ENCODE measurements at places on chromosomes 5 and 9. TPM values are rescaled to one million over a fixed set of nuclear protein-coding genes. Genes with fewer than 3 reads are reported as not detected.

ASS1 gene
- total RNA-seq: 88.1 TPM

PCDHA12 gene
- 0.34 TPM for total RNA-seq

SLC6A19 gene
- total RNA-seq: not detected

GRCh38 chr5:179974246-179974945 is 66.7 kb upstream of the TBC1D9B start:
- DNase-seq: no peak

DNA sequence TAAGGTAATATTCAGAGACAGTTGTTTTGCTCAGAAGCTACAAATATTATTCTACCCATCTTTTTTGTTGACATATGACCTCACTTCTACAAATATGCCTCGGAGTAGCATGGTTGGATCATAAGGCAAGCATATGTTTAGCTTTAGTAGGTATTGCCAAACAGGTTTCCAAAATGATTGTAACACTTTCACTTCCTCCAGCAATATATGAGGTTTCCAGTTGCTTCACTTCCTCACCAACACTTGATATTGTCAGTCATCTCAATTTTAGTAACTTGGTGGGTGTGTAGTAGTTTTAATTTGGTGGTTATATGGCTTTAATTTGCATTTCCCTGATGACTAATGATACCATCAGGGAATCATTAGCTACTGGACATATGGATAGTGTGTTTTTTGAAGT is 46.7 kb downstream of the TNFSF8 start:
- no peak for DNase-seq

- no peak for DNase-seq
Observed at GRCh38 chr9:92467041-92467440, 15.3 kb downstream of the ASPN start.

DNA sequence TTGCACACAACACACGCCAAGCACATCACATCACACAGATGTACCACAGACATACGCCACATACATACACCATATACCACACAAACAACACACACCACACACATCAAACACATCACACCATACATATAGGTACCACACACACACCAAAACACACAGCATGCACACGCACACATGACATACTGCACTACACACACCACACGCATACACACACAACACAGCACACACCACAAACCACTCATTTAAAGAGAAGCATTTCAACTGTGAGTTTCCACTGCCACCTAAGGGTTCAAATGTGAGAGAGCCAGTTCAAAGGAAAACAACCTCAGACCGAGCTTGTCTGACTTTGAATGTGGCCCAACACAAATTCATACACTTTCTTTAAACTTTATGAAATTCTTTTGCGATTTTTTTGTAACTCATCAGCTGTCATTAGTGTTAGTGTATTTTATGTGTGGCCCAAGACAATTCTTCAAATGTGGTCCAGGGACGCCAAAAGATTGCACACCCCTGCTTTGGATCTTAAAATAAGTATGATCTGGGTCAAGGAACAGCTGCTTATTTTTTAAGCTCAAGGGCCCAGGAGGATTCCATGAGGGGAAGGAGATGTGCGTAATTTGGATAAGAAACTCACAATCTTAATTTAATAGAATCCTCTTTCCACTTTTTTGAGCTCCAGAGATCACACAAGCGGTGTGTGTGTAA is 494.6 kb downstream of the GADD45G start:
- DNase-seq: no peak

GRCh38 chr9:124017929-124018729 is 6.6 kb downstream of the LHX2 start:
- no peak for DNase-seq

All from left cardiac atrium (tissue), 4 donors.